Neuronal stem cell (in vitro differentiated cells): ENCODE measurements at places on chromosomes 5 and 9.

GRCh38 chr9:93099551-93100275 lies 3.7 kb downstream of the CARD19 start:
- DNase-seq, result no peak

- DNase-seq, result no peak
Measured at GRCh38 chr9:127779136-127779981, 893 bp upstream of the SH2D3C start.

GRCh38 chr5:144203750-144204596 lies 33.3 kb downstream of the KCTD16 start:
- DNase-seq, result peak; percentile 65

DNA sequence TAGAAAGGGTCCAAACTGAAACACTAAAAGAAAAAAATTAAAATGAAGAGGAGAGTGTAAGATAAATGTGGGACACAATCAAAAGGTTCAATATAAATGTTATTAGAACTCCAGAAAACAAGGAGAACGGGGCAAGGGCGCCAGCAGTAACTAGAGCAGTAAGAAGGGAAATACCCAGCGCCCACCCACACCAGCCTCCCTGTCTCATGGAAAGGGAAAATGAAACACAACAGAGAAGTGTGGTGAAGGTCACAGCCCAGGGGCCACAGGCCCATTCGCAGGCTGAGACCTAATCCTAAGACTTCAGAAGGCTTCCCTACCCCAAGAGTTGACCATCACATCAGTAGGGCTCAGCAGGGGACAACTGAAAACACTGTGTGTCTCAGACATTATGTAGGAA lies 45.8 kb upstream of the CLK4 start:
- DNase-seq, result no peak
